ENCODE measurements at places on chromosomes 2 and 18.

DNA sequence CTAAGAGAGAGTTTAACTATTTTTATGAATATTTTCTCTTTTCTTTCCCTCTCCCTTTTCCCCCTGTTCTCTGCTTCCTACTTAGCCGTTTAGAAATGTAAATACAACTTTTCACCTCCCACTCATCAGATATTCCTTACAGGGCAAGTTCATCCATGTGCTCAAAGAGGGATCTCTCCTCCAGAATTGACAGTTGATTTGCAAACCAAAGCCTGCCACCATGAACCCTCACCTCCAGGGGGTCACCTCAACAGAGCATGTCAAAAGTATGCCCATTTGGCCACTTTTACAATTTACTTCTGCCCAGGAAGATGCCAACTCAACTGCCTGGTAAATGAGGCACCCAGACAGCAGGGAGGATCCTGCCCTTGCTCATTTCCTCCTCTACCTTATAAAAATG, 149.2 kb upstream of the GYPC start:
- no peak for DNase-seq

DNA sequence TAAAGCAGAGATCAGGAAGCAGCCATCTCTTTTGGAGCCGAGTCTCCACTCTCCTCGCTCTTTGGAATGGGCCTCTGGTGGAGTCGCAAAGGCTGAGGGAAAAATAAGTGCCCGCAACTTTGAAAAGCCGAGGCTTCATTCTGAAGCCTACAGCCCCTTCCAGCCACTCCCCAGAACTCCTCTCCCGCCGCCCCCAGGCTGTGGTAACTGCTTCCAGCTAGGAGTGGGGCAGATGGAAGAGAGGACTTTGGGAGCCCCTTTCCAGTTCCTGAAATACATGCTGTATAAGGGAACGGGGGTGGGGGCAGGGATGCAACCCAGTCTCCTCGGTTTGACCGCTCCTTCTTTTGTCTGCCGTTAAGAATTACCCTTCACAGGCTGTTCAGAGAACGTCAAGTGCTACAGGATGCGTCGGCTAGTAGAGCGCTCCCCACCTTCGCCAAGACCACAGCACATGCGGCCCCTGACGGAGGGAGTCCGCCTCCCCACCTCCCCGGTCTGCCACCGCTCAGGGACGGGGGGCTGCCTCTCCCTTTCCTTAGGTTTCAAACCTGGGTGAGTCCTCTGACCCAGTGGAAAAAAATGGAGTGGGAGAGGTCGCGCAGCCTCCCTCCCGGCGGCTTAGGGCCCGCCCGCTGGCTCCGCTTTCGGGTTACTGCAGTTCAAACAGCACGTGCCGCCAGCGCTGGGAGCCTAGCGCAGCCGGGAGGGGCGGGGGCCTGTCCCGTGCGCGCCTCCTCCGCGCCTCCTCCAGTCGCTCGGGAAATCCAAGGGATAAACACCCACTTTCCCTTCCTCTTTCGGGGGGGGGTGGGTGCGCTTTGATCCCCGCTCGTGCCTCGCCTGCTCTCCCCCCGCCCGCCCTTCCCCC, 4.9 kb downstream of the CYP26B1 start:
- no peak for DNase-seq

DNA sequence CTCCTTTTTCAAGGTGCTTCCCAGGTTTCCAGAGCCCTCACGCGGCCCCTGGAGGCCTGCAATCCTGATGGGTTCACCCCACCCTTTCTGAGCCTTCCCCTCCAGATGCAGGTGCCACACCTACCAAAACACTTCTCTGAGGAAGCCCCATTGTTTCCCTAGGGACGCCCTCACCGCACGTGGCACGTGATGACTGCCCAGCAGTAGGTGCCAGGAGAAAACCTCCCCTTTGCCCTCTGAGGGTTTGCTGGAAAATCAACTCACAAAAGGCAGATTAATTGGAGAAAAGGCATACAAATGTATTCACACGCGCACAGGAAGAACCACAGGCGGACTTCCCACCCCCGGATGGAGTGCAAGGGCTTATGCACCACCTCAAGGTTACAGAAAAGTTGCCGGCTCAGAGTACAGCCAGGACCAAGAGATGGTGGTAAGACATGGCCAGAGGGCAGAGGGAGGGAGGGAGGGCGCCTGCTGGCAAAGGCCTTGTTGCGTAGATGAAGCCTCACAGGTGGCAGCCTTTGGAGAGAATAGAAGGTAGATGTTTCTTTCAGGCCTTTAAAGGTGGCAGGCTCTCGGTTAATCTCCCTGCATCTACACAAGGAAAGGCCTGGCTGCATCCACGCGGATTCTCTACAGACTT, 269.4 kb upstream of the RAB6C start:
- no peak for DNase-seq

DNA sequence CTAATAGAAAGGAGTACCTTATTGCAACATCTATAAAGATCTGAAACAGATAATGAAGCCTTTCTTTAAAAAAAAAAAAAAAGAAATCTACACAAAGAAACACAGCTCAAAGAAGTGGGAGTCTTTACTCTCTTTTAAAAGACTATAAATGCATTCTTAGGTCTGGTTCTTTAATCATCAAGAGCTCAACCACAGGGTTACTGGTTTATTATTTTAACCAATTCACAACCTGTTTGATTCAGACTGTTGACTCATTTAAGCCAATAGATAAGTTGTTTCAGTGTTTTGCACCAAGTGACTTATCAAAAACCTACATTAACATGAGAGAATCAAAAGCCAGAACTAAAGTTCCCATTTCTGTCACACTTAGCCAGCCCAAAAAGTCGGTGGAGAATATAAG, 93.1 kb downstream of the TCF4 start:
- no peak for DNase-seq

GRCh38 chr2:159131267-159131913, 155.1 kb downstream of the WDSUB1 start:
- DNase-seq: no peak

DNA sequence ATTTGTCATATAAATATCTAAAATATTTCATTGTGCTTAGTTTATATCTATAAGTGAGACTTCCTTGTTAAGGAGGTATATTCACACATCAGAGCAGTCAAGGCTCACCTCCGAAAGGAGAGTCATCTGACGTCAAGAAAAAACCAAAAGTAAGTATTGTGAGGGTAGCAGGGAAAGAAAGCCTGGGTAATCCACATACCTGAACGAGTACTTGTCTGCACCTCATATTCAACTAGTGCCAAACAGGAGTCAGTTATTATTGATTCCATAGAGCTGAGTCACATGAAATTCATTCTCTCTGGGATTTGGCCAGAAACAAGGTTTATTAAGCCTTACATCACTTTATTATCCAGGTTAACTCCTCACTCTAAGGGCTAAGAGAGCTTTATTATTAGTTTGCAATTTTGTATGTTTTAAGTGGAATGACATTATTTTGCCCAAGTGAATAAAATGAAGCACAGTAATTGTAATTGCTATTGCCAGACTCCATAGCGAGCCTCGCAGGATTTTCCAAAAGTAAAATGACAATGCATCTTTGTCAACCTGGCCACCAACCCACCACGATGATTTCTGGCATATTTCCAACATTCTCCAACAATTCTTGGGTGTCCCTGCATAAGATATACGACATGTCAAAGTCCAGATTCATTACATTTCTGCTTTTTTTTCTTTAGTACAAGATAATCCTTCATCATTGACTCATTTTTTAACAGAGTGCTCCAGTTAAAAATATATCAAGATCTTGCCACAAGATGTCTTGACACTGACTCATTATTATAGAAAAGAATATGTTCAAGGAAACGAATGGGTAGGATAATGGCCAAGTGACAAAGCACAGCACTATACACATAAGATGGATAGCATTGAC, 1210.4 kb upstream of the ACVR2A start:
- no peak for DNase-seq
